ENCODE measurements at places on chromosomes 5 and 9. TPM values are rescaled to one million over a fixed set of nuclear protein-coding genes. Genes with fewer than 3 reads are reported as not detected.

The SLC2A6 gene
- 0.76 TPM for polyA plus RNA-seq

DNA sequence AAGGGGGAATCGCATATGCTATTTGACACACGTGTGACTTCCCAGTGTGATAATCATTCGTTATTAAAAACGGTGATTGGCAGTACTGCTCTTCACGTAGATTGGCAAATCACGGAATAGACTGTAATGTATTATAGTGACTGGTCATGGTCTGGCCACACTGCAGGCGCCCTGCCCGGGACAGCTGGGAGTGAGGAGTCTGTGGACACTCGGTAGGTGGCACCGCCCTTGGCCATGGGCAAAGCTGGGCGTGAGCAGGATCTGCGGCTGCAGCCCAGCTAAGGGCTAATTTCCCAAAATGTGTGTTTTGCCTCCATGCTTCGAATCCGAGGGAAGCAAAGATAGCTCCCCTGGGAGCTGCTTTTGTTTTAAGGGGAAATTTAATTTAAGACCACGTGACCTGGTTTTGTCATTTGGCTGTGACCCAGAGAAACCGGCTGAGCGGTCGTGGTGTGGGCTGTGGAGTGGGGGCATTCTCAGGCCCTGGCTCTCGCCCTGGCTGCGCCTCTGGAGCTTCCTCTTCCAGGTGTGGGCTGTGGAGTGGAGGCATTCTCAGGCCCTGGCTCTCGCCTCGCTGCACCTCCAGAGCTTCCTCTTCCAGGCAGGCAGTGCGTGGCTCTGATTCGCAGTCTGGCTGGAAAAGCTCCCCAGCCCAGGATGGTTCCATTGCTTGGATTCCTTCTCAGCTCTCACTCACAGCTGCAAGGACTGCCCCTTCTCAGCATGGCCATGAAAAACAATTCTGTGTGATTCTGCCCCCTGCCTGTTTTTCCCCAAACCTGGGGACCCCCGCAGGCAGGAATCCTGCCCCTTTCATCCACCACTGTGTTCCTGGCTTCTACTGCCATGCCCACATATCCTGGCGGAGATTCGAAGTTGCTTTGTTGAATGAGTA is 131.1 kb downstream of the OLFM1 start:
- no peak for DNase-seq

The IFNA13 gene
- not detected for polyA plus RNA-seq

The FGF1 gene
- 9.1 TPM for polyA plus RNA-seq

DNA sequence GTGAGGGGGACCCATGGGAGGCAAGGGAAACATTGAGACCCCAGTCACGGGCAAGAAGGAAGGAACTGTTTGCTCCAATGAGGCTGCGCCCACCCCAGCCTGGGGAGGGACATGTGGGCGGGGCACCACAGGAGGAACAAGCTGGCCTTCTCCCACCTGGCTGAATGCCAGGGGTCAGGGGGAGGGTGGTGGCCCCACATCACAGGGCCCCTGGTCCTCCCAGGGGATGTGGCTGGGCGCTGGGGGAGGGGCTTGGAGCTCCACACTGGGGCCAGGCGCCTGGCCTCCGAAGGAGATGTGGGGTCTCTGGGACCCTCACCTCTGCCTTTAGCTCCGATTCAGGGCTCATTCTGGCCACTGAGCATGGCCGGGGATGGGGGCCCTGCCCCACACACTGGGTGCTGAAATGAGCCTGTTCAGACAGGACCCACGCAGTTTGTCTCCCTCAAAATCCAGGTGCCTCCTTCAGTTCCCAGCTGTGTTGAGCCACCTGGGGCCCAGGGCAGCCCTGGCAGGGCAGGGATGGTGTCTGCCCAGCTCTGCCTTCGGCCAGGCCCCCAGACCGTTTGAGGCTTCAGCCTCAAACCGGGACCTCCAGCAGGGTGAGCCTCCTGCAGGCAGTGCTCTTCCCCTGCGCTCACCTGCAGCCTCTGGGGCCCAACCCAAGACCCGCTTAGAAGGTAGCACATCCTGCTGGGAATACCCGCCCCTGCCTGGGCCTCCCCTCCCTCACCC is 33.2 kb upstream of the NOTCH1 start:
- DNase-seq, result no peak

DNA sequence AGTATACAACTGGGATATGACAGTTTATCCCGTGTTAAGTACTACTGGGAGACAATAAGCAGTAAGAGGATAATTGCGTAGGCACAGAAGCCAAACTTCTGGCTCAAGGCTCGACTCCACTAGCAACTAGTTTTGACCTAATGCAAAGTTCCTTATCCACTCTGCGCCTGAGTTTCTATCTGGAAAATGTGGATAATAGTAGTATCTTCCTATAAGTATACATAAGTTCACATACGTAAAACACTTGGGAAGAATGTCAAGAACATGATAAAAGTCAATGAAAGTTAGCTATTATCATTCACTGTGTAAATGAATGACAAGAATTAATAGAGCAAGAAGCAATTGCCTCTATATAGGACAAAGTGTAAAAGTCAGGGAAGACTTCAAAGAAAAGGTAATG is 45.7 kb downstream of the FTMT start:
- no peak for DNase-seq

DNA sequence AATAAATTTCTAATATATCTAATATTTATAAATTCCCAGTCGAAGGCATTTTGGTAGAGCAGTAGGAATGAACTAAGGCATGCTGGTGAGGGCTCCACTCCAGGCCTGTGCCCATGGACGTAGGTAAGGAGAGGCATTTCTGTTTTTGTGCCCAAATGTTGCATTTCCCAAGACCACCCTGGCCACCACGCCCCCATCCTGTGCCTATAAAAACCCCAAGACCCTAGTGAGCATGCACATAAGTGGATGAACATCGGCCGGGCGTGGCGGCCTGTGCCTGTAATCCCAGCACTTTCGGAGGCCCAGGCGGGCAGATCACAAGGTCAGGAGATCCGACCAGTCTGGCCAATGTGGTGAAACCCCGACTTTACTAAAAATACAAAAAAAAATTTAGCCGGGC is 10.1 kb upstream of the MTMR12 start:
- DNase-seq, result no peak

DNA sequence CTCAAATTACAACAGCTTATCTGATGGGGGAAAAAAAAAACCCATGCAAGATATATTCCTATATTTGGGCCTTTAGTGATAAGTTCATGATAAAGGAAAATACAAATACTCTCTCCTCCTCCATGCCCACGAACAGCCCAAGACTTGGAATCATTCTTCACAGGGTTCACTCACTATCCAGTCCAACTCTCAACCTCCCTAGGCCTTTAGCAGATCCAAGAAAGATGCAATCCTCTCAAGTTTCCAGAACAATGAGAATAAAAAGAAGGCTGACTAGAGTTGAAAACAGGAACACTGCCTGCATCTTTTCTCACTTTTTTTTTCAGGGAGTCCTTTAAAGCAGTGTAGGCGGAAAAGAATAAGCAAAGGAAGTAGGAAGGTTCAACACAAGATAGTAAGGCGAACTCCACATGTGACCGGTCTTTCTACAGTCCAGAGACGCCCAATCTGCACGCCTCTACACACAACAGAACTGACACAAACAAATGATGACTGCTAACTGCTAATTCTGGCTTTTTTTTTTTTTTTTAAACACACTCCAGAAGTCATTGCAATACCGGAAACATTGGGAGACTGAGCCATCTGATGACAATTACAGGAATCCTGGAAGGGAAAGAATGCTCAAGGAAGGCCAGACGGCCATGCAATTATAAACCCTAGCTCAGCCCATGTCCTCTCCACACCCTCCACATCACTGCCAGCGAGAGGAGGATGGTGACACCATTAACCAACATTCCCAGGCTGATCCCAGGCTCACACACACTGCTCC is 75.4 kb downstream of the BNC2 start:
- peak; percentile 79 for DNase-seq

DNA sequence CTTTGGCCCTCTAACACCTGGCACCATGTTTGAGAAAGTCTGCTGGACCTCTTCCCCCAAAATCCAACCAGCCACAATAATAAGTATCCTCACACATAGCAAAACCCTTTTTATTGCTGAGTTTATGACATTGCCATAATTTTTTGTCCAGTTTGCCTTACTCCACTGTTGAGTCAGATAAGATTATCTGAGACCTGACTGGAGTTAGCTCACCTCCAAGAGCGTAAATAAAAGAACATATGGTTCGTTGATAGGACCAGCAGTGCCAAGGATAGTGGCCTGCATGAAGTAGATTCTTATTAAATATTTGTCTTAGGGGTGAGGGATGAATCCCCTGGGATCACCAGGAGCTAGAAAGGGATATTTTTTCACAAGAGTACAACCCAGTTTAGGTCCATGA is 510.6 kb upstream of the MPDZ start:
- no peak for DNase-seq

DNA sequence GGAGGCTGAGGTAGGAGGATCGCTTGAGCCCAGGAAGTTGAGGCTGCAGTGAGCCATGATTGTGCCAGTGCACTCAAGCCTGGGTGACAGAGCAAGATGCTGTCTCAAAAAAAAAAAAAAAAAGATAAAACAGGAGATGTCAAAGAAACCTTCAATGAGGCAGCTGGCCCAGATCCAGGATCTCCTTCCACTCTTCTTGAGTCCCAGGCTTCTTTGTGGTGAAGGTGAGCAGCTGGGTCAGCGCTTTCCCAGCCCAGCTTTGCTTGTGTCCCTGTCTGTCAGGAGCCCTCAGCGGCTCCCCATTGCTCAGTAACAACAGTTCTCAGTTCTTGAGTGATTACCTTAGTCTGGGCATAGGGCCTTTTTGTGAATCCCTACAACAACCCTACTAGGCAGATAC is 69.4 kb upstream of the PSD2 start:
- no peak for DNase-seq

The GFI1B gene
- 0.26 TPM for polyA plus RNA-seq

DNA sequence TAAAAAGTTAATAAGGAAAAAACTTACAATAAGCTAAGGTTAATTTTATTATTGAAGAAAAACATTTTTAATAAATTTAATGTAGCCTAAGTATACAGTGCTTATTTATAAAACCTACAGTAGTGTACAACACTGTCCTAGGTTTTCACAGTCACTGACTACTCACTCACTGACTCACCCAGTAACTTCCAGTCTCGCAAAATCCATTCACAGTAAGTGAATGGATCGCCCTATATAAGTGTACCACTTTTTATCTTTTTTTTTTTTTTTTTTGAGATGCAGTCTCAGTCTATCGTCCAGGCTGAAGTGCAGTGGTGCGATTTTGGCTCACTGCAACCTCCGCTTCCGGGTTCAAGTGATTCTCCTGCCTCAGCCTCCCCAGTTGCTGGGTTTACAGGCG is 47.7 kb downstream of the FNIP1 start:
- DNase-seq, result no peak

DNA sequence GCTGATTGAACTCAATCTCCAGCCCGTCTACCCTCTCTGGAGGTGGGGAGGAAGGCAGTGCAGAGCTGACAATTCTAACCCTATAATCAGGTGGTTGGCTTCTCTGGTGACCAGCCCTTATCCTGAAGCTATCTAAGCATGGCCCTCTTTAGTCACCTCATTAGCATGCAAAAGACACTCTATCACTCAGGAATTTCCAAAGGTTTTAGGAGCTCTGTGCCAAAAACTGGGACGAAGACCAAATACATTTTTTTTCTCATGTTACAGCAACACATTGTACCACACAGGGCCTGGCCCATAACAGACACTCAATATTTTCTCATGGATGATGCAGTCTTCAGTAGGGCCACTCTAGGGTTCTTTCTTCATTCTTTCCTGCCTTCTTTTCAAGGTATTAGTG is 118.8 kb upstream of the VLDLR start:
- no peak for DNase-seq

Measured in muscle of back (tissue), 13 donors.